ENCODE measurements at places on chromosomes 4 and X.

- no peak for DNase-seq
Measured at GRCh38 chr4:73871511-73872310, 2.5 kb downstream of the CXCL1 start.

GRCh38 chr4:116387937-116388474 lies 697.4 kb downstream of the TRAM1L1 start:
- no peak for DNase-seq

GRCh38 chrX:155086961-155087735 lies 15.8 kb downstream of the BRCC3 start:
- no peak for DNase-seq

DNA sequence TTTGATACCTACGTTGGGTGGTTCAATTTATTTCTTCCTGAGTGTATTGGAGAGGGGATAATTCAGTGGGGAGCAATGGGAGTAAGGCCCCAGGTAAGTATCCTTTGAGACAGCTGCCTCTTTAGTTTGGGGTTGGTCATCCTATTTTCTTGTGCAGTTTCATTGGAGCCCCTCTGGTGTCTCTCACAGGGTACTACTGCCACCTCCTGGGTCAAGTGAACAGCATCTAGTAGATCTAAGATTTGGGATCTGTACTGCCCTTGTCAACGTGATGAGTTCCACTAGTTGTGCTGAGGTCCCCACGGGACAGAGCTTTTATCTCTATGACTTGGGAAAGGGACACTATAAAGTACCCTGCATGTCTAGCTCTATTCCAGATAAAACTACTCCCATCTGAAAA lies 80.6 kb downstream of the PBDC1 start:
- peak; percentile 33 for DNase-seq

- no peak for DNase-seq
Measured at GRCh38 chr4:152485726-152486276, 50.1 kb downstream of the FBXW7 start.

GRCh38 chrX:70338290-70338689 lies 48.4 kb downstream of the KIF4A start:
- DNase-seq: no peak

DNA sequence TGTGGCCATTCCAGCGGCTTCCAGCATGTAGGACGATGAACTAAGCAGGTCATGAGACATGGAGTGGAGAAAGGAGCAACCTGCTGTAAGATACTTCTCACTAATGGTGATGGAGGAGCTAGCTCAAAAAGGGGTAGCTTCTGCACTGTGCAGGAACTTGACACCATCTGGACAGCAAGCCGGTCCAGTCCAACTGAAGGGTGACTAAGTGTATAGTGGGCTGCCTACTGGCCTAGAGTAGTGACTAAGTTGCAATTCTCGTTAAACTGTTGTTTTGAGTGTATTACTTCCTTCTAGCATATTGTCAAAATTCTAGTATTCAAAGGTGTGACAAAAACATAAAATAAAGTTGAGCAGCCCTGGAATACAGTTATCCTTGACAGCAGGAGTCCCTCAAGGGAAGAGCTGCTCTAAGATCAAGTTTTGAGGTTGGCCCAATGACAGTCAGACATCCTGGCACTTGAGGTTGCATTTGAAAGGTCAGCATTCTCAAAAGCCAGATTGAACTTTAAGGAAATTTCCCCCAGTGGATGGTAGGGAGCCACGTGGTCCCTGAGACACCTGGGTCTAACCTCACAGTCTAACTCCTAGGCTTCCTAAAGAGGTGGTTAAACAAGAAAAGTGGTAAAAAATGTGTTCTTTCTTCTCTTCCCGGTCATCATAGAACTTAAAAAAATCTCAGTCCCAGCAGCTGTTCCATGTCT lies 8.0 kb downstream of the CETN2 start:
- DNase-seq: no peak
